ENCODE measurements at places on chromosomes 7 and 10.

DNA sequence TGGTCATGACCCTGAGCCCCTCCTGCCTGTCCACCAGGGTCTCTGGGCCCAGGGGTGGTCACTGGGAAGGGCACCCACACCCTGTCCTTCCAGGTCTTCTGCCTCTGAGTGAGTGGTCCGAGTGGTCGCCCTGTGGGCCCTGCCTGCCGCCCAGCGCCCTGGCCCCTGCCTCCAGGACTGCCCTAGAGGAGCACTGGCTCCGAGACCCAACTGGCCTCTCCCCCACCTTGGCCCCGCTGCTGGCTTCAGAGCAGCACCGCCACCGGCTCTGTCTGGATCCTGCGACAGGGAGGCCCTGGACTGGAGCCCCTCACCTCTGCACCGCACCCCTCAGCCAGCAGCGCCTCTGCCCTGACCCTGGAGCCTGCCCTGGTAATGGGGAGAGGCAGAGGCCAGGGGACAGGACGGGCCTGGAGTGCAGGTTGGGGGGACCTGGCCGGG is 13.9 kb upstream of the ZNF862 start:
- no peak for DNase-seq

GRCh38 chr7:147607157-147607800 is 983.3 kb upstream of the C7orf33 start:
- DNase-seq: no peak

DNA sequence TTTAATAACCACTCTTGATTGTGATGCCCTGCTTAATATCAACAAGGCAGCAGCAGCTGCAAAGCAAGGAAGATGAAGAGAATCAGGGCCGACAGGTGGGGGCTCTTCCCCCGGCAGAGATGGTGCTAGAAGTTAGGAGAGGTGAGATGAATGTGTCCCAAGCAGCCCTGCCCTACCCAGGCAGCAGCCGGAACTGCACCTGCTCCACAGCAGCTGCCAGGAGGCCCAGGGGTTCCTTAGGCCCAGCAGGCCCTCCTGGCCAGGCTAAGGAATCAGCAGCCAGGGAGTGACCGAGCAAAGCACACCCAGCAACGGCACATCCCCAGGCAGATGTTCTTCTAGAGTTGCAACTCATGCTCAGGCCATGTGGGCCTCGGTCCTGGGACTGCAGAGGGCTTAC is 17.9 kb downstream of the AFAP1L2 start:
- no peak for DNase-seq

GRCh38 chr7:140726281-140726680 is 29.8 kb downstream of the NDUFB2 start:
- no peak for DNase-seq

GRCh38 chr10:131818510-131819234 is 82.1 kb upstream of the PPP2R2D start:
- DNase-seq: no peak

- DNase-seq: no peak
These were observed 103.5 kb upstream of the FAM20C start for GRCh38 chr7:88927-89231.

DNA sequence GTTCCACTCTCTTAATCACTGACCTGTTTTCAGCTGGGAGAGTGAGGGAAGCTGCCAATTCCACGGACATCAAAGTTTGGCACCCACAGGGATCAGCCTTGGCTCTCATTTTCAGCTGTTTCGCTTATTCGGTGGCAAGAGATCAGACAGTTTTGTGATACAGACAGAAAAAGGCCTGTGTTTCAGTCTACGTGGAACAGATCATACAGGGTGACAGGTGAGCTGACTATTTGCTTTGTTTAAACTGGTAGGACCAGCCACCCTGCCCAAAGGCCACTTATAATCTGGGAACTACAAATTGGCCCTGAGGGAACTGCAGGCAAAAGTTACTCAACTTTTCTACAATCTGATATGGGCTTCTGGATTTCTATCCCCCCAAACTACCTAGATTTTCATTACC is 128.6 kb downstream of the ZNF467 start:
- DNase-seq: no peak

DNA sequence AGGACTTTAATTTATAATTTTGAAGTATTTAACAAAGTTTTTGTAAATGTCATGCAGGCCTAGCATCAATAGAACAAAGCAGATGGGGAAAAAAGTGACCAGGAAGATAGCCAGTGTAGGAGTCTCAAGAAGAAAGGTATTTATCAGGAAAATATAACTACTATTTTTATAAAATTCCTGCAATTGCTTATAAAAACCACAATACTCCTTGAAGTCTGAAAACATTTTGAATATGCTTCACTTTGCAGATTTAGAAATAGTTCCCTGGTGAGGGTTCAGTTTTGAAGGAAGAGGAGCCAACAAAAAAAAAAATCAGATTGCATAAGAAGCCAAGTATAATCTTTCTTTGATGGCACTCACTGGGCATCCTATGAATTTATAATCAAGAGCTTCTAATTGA is 34.1 kb downstream of the MTERF1 start:
- no peak for DNase-seq

GRCh38 chr10:78476844-78477243 is 443.2 kb downstream of the RPS24 start:
- no peak for DNase-seq

- DNase-seq: no peak
These were observed 33.2 kb downstream of the STK32C start for GRCh38 chr10:132274581-132274980.
